ENCODE measurements at places on chromosomes 2 and 18. TPM values are rescaled to one million over a fixed set of nuclear protein-coding genes. Genes with fewer than 3 reads are reported as not detected.

DNA sequence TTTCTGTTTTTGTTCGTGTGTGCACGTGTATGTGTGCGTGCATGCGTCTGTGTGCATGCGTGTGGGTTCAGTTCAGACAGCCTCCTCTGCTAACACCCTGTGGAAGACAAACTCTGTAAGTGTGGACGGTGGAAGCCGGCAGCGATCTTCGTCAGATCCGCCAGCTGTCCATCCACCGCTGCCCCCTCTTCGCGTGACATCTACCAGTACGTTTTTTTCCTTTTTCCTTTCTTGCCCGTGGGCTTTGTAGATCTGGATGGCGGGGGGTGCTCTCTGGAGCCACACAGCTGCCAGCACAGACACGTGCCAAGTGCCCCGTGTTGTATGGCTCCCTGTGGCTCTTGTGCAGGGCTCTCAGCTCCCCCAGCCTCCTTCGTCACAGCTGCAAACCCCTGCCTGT lies 32.3 kb downstream of the ITGB1BP1 start:
- no peak for DNase-seq

- DNase-seq = no peak
Observed at GRCh38 chr2:230520061-230520874, 104.3 kb downstream of the SP100 start.

DNA sequence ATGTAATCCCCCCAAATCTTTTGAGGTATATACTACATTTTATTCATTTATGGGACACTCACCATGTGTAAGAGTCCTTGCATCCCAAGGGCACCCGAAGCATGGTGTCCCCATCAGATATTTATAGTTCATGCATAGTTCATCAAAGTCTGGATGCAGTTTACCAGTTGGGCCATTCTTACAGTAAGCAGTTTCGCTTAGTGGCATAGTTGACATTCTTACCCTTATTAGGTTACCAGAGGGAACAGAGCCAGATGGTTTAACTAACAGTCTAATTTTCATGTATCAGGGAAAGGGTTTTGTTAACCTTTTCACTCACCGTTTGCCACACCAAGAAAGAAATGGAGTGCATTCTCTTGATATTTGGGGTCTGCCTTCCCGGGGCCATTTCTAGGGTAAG lies 7.1 kb downstream of the ZNF407 start:
- DNase-seq = no peak

DNA sequence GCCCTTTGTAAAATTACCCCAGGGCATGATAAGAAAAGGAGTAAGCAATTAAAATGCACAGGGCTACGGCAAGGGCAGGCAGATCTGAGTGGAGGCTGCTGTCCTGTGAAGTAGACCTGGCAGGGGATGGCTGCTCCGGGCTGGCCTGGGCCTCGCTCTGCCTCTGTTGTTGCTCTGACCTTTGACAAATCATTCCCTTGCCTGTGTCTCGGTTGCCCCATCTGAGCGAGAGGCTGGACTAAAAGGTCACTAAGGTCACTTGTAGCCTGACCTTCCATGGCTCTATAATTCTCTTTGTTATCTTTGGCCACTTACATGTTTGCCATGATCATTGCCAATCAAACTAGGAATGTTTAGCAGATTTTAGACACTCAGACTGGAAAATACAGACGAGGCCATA lies 118.1 kb downstream of the KLHL29 start:
- DNase-seq = no peak

GRCh38 chr2:219078126-219078525 lies 17.4 kb upstream of the IHH start:
- no peak for DNase-seq

The CNDP2 gene
- 123 TPM for total RNA-seq

The RAB6C gene
- not detected for total RNA-seq

The IKZF2 gene
- total RNA-seq = 0.46 TPM

The MOGAT1 gene
- not detected for total RNA-seq
